ENCODE measurements at places on chromosomes 3 and 15. TPM values are rescaled to one million over a fixed set of nuclear protein-coding genes. Genes with fewer than 3 reads are reported as not detected.

NRROS gene
- 44.0 TPM for total RNA-seq

ZMYND10 gene
- 0.45 TPM for total RNA-seq

WDR93 gene
- not detected for total RNA-seq

GOLGA8O gene
- not detected for total RNA-seq

PRKAR2A gene
- total RNA-seq, result 38.2 TPM

FAM227B gene
- 5.5 TPM for total RNA-seq

INO80 gene
- total RNA-seq, result 24.4 TPM

FSTL1 gene
- 1.7 TPM for total RNA-seq

CYP1A1 gene
- total RNA-seq, result not detected

RBSN gene
- total RNA-seq, result 11.9 TPM

TTLL13 gene
- 0.13 TPM for total RNA-seq

NUSAP1 gene
- 174 TPM for total RNA-seq
